PC-9 (cell line): ENCODE measurements at places on chromosomes 7 and 10.

DNA sequence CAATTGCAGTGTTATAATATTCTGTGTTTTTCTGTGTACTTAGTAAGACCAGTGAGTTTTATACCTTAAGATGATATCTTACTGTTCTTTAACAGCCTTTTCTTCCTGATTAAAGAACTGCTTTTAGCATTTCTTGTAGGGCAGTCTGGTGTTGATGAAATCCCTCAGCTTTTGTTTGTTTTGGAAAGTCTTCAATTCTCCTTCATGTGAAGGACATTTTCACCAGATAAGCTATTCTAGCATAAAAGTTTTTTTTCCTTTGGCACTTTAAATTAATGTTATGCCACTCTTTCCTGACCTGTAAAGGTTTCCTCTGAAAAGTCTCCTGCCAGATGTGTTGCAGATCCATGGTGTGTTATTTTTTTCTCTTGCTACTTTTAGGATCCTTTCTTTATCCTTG is 1059.8 kb downstream of the LRMDA start:
- no peaks in the 10 kb centered on the region for H3K27me3 ChIP-seq
- no peak overlapping the region for H3K4me3 ChIP-seq
- DNase-seq, result no peak
- H3K27ac ChIP-seq, result no peak overlapping the region

- H3K36me3 ChIP-seq, result no peaks in the 10 kb centered on the region
- no peak overlapping the region for H3K4me3 ChIP-seq
- peaks cover 11% of the 10 kb centered on the region for H3K4me1 ChIP-seq
- no peak overlapping the region for H3K27ac ChIP-seq
These were observed 54.0 kb upstream of the ABCB5 start for GRCh38 chr7:20561466-20561865.

GRCh38 chr10:70650718-70651117 is 21.6 kb upstream of the ADAMTS14 start:
- no peak overlapping the region for H3K4me3 ChIP-seq
- peak overlapping the region; percentile 77; the same call in 1 of the 2 replicates for H3K27ac ChIP-seq
- peak; percentile 26 for DNase-seq

DNA sequence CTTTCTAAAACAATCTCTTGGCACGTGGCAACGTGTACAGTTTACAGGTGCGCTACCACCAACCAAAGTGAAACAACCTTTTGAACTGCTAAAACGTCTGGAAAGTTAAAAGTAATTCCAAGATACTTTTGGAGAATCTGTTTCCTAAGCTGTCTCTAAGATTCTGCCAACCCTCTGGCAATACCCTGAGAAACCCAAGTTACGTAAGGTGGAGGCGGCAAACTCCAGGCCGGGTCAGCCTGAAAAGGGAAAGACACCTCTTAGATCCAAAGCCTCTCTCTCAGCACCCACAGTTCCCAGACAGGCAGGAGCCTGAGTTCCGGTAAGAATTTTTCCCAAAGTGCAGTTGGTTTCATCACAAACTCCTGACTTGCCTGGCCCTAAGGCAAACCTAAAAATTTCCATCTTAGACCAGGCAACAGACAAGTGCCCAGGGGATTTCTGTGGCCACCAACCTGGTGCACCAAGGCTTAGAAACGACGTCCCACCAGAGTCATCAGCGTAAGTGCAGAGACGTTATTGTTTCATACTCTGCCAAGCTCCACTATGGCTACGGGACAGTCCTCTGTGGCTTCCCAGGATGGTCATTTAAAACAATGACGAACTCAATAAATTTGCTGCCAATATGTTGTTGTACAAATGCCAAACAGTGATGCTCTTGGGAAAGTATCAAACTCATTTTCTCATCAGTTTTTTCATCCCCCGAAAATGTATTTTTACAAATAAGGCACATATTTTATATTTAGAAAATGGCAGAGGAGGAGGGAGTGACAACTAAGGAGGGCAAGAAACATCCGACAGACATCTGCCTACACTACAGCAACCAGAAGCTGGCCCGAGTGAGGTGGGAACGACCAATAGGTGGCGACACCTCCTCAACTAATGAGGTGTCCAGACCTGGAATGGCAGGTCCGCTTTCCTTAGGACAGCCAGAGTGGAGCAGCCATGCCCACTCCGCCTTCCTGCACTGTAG is 205.8 kb upstream of the FRMD4A start:
- no peak overlapping the region for H3K27ac ChIP-seq
- H3K4me1 ChIP-seq, result peaks cover 8% of the 10 kb centered on the region; the same call in 1 of the 2 replicates
- peaks cover 20% of the 10 kb centered on the region for H3K36me3 ChIP-seq
- H3K27me3 ChIP-seq, result no peaks in the 10 kb centered on the region
- DNase-seq, result no peak

- H3K4me1 ChIP-seq, result no peaks in the 10 kb centered on the region
- DNase-seq, result no peak
- H3K36me3 ChIP-seq, result no peaks in the 10 kb centered on the region
- H3K27ac ChIP-seq, result no peak overlapping the region
- H3K27me3 ChIP-seq, result no peaks in the 10 kb centered on the region
- no peak overlapping the region for H3K4me3 ChIP-seq
These were observed 87.4 kb downstream of the ELAPOR2 start for GRCh38 chr7:86972072-86972471.

GRCh38 chr7:132317701-132318351 is 258.4 kb downstream of the PLXNA4 start:
- H3K4me1 ChIP-seq, result no peaks in the 10 kb centered on the region
- DNase-seq, result no peak
- no peak overlapping the region for H3K27ac ChIP-seq
- no peak overlapping the region for H3K4me3 ChIP-seq
- H3K36me3 ChIP-seq, result no peaks in the 10 kb centered on the region

DNA sequence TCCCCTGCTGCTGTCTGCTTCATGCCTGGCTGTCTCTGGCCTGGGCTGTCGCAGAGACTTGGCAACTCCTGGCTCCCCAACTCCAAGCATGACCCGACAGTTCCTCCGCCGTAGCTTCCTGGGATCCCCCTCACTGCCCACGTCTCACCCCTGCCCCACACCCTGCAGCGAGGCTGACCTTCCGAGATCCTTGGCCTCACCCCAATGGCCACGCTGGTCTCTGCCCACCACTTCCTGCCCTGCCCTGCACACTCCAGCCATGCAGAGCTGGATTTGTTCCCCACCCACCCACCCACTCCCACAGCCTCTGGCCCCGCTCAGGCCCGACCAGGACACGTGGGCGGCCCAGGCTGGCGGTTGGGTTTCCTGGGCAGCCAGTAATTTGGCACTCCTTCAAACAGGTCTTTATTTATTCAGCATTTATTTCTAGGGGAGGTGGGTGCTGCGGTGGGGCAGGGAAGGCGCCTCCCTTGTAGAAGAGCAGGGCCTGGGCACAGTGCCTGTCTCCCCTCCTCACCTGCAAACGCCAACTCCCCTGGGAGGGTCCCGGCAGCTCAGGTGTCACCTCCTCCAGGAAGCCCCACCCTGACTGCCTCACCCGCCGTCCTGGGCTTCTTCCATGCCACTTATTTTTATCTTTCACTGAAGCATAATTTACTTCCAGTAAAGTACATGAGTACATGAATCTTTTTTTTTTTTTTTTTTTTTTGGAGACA is 25.5 kb downstream of the GTF2IRD1 start:
- H3K4me1 ChIP-seq, result peaks cover 97% of the 10 kb centered on the region
- no peak overlapping the region for H3K4me3 ChIP-seq
- DNase-seq, result peak; percentile 47
- H3K27ac ChIP-seq, result peak overlapping the region; percentile 84

GRCh38 chr7:77531038-77531437 is 6.1 kb upstream of the PTPN12 start:
- H3K27me3 ChIP-seq, result no peaks in the 10 kb centered on the region
- no peak for DNase-seq
- no peaks in the 10 kb centered on the region for H3K36me3 ChIP-seq
- H3K4me3 ChIP-seq, result no peak overlapping the region
- H3K4me1 ChIP-seq, result peaks cover 36% of the 10 kb centered on the region

DNA sequence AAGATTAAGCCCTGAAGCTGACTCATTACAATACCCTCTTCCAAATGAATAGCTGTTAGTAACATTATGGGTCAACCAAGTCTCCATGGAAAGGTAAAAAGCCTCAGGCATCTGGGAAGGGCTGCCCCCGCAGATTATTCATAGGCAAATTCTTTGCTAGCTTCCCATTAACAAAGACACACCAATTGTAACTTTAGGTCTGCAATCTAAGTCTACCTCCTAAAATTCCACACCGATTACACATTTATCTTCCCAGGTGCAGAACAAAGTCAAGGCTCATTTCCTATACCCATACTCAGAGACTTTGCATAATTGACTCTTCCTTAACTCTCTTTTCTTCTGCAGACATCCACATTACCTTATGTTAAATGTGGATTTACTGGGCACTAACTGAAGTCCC is 826.3 kb upstream of the MBL2 start:
- no peak overlapping the region for H3K4me3 ChIP-seq
- H3K4me1 ChIP-seq, result no peaks in the 10 kb centered on the region
- no peak overlapping the region for H3K27ac ChIP-seq
- H3K36me3 ChIP-seq, result no peaks in the 10 kb centered on the region
- peak; percentile 2 for DNase-seq

DNA sequence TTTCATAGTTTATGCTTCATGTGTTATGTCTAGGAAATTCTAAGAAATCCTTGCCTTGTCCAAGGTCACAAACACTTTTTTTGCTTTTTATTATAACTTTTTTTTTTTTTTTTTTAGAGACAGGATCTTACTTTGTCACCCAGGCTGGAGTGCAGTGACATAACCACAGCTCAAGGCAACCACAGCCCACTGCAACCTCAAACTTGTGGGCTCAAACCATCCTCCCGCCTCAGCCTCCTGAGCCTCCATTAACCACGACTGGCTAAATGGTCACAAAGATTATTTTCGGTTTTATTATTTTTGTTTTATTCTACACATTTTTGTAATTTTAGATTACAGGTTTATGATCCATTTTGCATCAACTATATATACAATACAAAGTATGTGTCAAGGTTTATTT is 7.1 kb upstream of the FAM204A start:
- no peak overlapping the region for H3K4me3 ChIP-seq
- H3K27me3 ChIP-seq, result no peaks in the 10 kb centered on the region
- H3K36me3 ChIP-seq, result no peaks in the 10 kb centered on the region
- no peak for DNase-seq
- no peak overlapping the region for H3K27ac ChIP-seq
- no peaks in the 10 kb centered on the region for H3K4me1 ChIP-seq

DNA sequence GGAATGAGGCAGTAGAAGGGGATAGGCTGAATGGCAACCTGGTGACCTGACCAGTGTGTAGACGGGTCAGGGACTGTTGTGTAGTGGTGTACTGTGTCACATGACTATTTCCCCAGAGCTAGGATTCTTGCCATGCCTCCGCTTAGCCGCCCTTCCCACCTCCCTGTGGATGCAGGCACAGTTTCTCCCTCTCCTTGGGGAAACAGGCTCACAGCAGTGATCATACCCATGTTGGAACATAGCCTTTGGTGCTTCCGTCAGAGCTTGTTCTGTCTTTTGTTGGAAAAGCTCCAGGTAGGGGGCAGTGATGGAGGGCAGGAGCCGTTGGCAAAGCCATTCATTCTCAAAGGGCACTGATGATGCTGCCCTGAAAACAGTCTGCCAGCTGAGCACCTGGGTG is 44.3 kb downstream of the OGDH start:
- H3K4me1 ChIP-seq, result no peaks in the 10 kb centered on the region
- H3K27me3 ChIP-seq, result no peaks in the 10 kb centered on the region
- H3K36me3 ChIP-seq, result peaks cover 28% of the 10 kb centered on the region; the same call in 1 of the 2 replicates
- no peak for DNase-seq
- H3K4me3 ChIP-seq, result no peak overlapping the region

- no peaks in the 10 kb centered on the region for H3K4me1 ChIP-seq
- H3K4me3 ChIP-seq, result no peak overlapping the region
- H3K27ac ChIP-seq, result no peak overlapping the region
These were observed 156.5 kb downstream of the PRKCQ start for GRCh38 chr10:6423413-6424170.

DNA sequence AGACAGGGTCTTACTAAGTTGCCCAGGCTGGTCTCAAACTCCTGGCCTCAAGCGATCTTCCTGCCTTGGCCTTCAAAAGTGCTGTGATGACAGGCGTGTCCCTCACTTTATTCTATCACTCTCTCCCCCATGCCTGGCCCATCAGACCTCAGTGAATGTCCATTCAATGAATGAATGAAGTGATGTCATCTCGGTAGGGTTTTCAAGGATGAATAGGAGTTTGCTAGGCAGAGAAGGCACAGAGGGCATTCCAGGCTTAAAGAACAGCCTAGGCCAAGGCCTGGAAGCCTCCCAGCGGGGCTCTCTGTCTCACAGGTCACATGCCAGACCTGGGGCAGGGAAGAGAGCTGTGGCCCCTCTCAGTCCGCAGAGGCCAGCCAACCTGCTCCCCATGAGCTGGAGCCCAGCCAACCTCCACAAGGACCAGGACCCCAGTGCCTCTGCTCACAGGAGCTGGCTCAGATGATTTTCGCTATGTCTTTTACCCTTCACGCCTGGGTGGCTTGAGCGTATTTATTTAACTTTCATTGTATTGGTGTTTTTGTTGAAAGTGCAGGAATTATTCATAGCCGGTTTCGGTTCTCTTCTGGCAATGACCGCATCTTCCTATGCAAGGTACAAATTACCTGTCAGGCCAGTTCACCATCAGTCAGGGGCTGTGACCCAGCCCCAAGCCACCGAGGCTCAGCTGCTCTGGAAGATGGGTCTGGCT is 11.8 kb upstream of the TNRC18 start:
- no peak overlapping the region for H3K4me3 ChIP-seq
- no peak for DNase-seq
- no peaks in the 10 kb centered on the region for H3K27me3 ChIP-seq
- peaks cover 2% of the 10 kb centered on the region; the same call in 1 of the 2 replicates for H3K4me1 ChIP-seq

- no peak overlapping the region for H3K27ac ChIP-seq
- H3K36me3 ChIP-seq, result no peaks in the 10 kb centered on the region
- H3K27me3 ChIP-seq, result no peaks in the 10 kb centered on the region; the same call in 1 of the 2 replicates
- no peak for DNase-seq
- no peak overlapping the region for H3K4me3 ChIP-seq
These were observed 892.6 kb downstream of the XPNPEP1 start for GRCh38 chr10:109030581-109031210.

GRCh38 chr10:113073549-113074189 is 123.6 kb downstream of the TCF7L2 start:
- H3K36me3 ChIP-seq, result no peaks in the 10 kb centered on the region
- H3K4me1 ChIP-seq, result peaks cover 27% of the 10 kb centered on the region
- peak; percentile 96 for DNase-seq
- peak overlapping the region; percentile 84 for H3K27ac ChIP-seq
- H3K4me3 ChIP-seq, result peak overlapping the region; percentile 28; the same call in 1 of the 2 replicates

GRCh38 chr7:111018960-111019736 is 71.8 kb upstream of the LRRN3 start:
- no peak for DNase-seq
- H3K4me1 ChIP-seq, result no peaks in the 10 kb centered on the region
- H3K27me3 ChIP-seq, result no peaks in the 10 kb centered on the region
- H3K4me3 ChIP-seq, result no peak overlapping the region

DNA sequence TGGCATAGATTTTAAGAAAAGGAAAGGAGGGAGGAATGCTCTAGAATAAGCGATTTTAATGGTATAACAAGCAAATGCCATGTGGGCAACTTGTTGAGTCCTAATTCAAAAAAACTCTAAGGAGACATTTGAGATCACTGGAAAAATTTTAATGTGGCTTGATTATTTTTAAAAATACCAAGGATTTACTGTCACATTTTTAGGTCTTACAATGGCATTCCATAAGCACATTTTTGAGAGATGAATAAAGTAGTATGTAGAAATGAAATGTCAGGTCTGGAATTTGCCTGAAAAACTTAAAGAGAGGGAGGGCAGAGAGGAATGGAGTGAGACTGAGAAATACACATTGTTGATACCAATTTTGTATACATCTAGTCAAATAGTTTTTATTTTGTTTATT is 20.3 kb downstream of the NCAPG2 start:
- no peaks in the 10 kb centered on the region for H3K27me3 ChIP-seq
- DNase-seq, result no peak
- no peak overlapping the region for H3K27ac ChIP-seq
- no peak overlapping the region for H3K4me3 ChIP-seq
